ENCODE measurements at places on chromosomes 1 and 21.
A peak's percentile ranks its signal among the peaks of the same experiment; 100 is the strongest.

GRCh38 chr1:175088525-175088951 lies 20.9 kb downstream of the TNN start:
- no peaks in the 10 kb centered on the region for H3K4me1 ChIP-seq
- no peak overlapping the region for H3K4me3 ChIP-seq
- no peak overlapping the region for H3K27ac ChIP-seq

GRCh38 chr1:224749916-224750315 lies 133.8 kb downstream of the CNIH3 start:
- H3K4me3 ChIP-seq, result no peak overlapping the region
- no peaks in the 10 kb centered on the region for H3K27me3 ChIP-seq
- H3K4me1 ChIP-seq, result peaks cover 4% of the 10 kb centered on the region
- DNase-seq, result no peak
- H3K36me3 ChIP-seq, result no peaks in the 10 kb centered on the region

- no peak overlapping the region for H3K4me3 ChIP-seq
- H3K4me1 ChIP-seq, result peaks cover 8% of the 10 kb centered on the region
- H3K36me3 ChIP-seq, result no peaks in the 10 kb centered on the region
These were observed 15.6 kb downstream of the RUNX3 start for GRCh38 chr1:24914226-24915069.

DNA sequence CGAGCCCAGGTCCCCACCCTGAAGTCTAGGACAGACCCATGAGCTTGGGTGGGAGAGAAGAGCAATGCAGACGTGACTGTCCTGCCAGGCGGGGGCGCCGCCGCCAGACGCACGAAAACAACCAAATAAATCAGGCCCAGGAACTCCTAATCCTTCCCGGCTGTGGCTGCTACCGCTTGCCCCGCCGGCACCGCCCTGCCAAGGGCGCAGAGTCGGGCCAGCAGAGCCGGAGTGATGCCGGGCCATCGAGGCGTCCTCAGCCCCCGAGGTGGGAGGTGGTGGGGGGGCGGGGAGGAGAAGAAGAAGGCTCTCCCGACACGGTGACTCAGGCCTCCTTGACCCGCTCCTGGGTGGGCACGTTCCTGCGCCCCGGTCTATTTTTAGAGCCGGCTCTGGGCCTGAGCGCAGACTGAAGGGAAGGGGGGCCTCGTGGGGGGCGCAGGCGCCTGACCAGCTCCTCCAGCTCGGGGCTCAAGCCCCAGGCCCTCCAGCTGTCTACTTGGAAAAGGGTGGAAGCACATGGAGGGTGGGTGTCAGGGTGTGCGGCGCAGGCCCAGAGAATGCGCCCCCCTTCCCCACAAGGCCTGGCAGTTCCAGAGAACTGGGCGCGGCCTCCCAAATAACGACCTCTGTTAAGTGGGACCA lies 10.7 kb upstream of the COL16A1 start:
- H3K36me3 ChIP-seq, result no peaks in the 10 kb centered on the region
- H3K4me3 ChIP-seq, result peak overlapping the region; percentile 67
- DNase-seq, result peak; percentile 31
- peak overlapping the region; percentile 93 for H3K27ac ChIP-seq

- H3K27me3 ChIP-seq, result no peaks in the 10 kb centered on the region
- no peak for DNase-seq
- peak overlapping the region; percentile 100 for H3K27ac ChIP-seq
- no peaks in the 10 kb centered on the region for H3K36me3 ChIP-seq
- H3K4me1 ChIP-seq, result peaks cover 91% of the 10 kb centered on the region
These were observed 6.2 kb downstream of the AHDC1 start for GRCh38 chr1:27597516-27598294.

GRCh38 chr1:168723000-168723399 lies 6.0 kb downstream of the DPT start:
- no peaks in the 10 kb centered on the region for H3K27me3 ChIP-seq
- H3K4me3 ChIP-seq, result no peak overlapping the region
- no peak overlapping the region for H3K27ac ChIP-seq
- no peak for DNase-seq
- H3K4me1 ChIP-seq, result peaks cover 16% of the 10 kb centered on the region
- H3K36me3 ChIP-seq, result no peaks in the 10 kb centered on the region

- no peaks in the 10 kb centered on the region for H3K36me3 ChIP-seq
- no peaks in the 10 kb centered on the region for H3K27me3 ChIP-seq
- no peak for DNase-seq
- H3K27ac ChIP-seq, result no peak overlapping the region
- no peak overlapping the region for H3K4me3 ChIP-seq
These were observed 23.4 kb upstream of the SMYD3 start for GRCh38 chr1:246530482-246530881.

DNA sequence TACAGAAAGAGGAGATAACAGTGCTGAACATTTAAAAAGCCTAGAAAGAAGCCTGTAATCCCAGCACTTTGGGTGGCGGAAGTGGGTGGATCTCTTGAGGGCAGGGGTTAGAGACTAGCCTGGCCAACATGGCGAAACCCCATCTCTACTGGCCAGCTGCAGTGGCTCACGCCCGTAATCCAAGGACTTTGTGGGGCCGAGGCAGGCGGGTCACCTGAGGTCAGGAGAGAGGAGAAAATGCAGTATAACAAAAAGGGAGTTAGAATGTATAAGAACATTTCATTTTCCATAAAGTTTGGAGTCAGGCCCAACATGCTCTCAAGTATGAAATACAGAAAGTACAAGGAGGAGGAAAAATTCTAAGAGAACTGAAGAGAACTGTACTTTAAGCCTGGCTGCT lies 134.5 kb downstream of the SMYD3 start:
- H3K4me3 ChIP-seq, result no peak overlapping the region
- H3K27ac ChIP-seq, result no peak overlapping the region
- H3K27me3 ChIP-seq, result no peaks in the 10 kb centered on the region
- DNase-seq, result no peak

DNA sequence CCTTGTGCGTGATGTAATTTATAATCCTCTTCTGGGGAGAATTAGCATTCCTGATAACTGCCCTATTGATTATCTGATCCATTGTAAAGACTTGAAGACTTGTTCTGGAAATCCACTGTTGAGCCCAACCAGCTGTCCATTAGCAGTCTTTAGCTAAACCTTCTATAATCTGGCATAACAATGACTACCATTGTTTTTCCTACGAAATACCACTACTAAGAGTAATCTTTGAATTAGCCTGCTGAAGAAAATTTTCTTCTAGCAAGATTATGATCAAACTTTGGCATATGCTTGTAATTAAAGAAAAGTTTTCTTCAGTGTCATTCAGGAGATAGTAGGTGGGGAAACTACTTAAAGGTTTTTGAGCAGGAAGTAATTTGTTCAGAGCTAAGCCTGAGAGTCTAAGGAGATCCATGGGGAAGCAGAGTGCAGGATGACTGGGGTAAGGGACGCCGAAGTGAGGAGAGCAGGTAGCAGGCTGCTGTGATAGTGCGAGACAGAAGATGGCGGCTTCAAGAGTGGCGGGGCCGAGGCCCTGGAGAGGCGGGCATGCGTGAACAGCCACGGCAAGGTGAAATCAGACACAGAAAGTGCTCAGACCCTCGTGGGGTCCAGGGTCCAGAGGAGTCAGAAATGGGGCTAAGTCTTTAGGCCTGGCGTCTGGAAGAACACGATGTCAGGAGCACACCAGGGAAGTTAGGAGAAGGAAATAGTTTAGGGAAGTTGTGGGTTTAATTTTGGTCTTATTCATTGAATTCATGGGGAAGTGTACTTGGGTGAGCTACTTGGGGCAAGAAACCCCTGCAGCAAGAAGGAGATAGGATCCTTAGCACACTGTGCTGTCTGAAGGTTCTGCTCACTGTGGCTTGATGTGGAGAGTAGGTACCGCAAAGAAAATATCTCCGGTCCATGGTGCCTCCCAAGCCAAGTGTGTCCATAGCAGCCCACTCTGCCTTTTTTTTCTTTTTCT lies 112.6 kb upstream of the ADAR start:
- peaks cover 10% of the 10 kb centered on the region for H3K4me1 ChIP-seq
- no peak overlapping the region for H3K4me3 ChIP-seq
- no peaks in the 10 kb centered on the region for H3K36me3 ChIP-seq
- no peak overlapping the region for H3K27ac ChIP-seq
- no peaks in the 10 kb centered on the region for H3K27me3 ChIP-seq

GRCh38 chr1:180956028-180956640 lies 43.4 kb downstream of the KIAA1614 start:
- peaks cover 43% of the 10 kb centered on the region for H3K4me1 ChIP-seq
- H3K36me3 ChIP-seq, result no peaks in the 10 kb centered on the region
- H3K27ac ChIP-seq, result peak overlapping the region; percentile 70
- no peak overlapping the region for H3K4me3 ChIP-seq

GRCh38 chr1:247905910-247906503 lies 10.6 kb downstream of the OR2W3 start:
- peak overlapping the region; percentile 12 for H3K4me3 ChIP-seq
- no peaks in the 10 kb centered on the region for H3K36me3 ChIP-seq
